ENCODE measurements at places on chromosomes 6 and 20.

DNA sequence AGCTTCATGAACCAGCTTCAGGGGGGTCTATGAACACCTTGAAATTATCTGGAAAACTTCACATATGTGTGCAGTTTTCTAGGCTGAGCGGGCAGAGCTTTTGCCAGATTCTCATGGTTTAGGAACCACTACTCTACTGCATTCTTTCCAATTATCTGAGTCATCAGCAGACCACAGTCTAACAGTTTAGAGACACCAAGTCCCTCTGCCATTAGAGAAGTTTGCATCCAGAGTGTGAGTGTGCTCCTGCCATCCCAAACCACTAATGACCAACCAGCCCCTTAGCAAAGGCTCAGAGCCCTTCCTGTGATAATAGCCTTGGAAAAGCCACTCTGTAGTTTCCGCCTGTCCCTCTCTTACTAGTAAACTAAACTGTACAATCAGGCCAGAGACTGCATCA, 96.8 kb downstream of the PHACTR1 start:
- DNase-seq = peak; percentile 51

DNA sequence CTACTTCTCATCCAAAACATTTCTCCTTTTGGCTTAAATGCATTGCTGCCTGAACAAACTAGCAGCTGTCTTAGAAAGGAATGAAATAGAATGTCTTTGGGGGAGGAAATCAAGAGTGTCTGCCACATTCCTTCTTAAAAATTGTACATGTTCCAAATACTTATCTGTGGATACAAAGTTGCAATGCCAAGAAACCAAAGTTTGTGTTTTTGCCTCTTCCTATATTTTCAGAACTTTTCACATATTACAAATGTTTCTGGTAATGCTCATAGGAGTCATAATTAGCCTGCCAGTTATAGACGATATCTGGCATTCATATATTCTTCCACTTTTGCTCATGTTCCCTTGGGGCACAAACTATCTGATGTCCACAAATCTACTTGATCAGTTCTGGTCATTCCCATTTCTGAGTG, 165.5 kb upstream of the BMP5 start:
- DNase-seq = no peak

- DNase-seq = no peak
Measured at GRCh38 chr6:154230910-154231595, 125.5 kb downstream of the IPCEF1 start.

GRCh38 chr6:56220078-56220477, 27.3 kb downstream of the COL21A1 start:
- DNase-seq = no peak

- DNase-seq = no peak
Measured at GRCh38 chr6:36840432-36841403, 1.5 kb upstream of the CPNE5 start.

GRCh38 chr6:130473886-130474285, 108.1 kb downstream of the TMEM200A start:
- no peak for DNase-seq

- no peak for DNase-seq
Measured at GRCh38 chr6:11586117-11586516, 48.6 kb downstream of the TMEM170B start.

DNA sequence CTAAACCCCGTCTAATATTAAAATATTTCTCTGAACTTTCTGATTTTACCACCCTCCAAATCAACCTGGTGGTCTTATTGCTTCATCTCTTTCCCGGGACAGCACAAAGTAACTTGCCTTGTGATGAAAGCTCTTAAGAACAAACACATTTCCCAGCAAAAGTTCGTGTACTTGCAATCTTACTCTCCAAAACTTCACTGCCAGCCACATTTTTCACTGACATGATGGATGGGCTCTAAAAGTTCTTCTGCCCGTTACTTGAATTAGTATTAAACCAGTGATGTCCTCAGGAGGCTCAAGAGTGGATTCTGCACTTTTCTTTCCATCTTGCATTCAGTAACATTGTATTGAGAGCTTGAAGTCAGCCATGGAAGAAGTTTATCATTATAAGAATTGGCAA, 731.6 kb upstream of the GJE1 start:
- peak; percentile 69 for DNase-seq

DNA sequence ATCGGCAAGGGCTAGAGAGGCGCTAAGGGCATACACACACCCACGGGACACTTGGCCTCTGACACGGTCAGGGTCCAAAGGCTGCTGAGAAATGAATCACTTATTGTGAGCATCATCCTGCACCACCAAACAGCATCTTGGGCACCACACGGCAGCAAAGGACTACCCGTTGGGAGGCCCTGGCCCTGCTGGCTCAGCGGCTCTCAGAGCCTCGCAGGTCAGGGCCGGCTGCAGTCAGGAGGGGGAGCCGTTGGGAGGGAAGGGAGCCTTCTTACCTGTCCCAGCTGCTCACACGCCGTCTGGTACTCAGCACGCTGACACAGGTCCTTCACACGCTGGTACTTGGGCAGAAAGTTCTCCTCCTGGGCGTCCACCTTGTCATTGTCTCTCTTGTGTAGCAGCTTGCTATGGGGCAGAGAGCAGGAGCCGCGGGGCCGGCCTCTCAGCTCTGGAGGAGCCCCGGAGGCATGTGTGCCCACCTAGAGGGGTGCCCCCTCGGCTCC, 109.0 kb downstream of the SULF2 start:
- DNase-seq = no peak
